GM10248 (cell line): ENCODE measurements at places on chromosomes 7 and 10.

DNA sequence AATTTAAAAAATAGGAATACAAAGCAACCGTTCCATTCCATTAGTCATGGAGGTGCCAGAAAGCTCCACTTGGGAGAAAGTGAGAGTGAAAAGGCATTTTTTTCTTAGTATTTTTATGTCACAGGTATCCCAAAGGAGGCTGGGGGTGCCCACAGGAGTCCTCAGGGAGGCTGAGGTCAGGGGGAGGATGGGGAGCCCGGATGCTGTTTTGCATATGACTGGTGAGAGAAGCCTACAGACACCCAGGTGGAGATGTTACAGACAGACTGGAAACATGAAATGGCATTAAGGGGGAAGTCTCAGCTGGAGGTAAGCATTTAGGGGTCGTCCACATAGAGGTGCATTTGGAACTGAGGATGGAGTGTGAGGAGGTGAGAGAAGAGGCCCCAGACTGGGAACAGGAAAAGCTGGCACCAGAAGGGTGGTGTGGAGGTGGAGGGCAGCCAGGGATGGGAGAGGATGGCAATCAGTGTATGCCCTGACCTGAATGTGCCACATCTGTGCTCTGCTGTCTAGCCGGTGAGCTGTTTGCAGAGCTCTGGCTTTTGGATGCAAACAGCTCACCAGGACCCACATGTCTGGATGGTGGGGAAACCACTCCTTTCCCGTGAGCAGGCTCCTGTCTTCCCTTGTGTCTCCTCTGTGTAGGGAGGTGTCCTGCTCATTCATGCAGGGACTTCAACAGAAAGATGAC, 101.1 kb downstream of the RAMP3 start:
- DNase-seq, result no peak

DNA sequence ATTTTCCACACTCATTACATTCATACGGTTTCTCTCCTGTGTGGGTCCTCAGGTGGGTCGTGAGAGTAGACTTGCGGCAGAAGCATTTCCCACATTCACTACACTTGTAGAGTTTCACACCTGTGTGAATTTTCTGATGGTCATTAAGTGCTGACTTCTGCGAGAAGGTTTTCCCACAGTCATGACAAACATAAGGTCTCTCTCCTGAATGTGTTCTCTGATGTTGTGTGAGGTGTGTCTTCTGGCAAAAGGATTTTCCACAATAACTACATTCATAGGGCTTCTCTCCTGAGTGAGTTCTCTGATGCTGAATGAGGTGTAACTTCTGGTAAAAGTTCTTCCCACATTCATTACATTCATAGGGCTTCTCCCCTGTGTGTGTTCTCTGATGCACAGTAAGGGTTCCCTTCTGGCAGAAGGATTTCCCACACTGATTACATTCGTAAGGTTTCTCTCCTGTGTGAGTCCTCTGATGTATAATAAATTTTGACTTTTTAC, 15.1 kb downstream of the ZNF12 start:
- DNase-seq, result no peak

DNA sequence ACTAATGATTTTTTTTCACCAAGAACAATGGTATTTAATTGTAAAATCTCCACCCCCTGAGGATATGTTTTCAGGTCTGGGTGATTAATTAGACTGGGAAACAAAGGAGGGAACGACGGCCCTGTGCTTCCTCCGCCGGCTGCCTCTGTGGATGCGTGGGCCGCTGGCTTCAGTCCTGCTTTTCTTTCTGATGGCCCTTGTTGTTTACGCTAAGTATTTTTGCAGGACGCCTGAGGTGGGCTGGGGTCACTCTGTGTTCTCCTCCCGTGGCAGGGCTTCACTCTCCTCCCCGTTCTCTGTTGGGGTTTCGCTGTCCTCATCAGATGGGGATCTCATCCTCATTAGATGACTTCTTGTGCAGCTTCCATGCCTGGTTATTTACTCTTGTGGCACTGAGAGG, 5.2 kb upstream of the ACBD5 start:
- DNase-seq, result no peak

GRCh38 chr10:126496771-126497545, 108.7 kb upstream of the ADAM12 start:
- no peak for DNase-seq

GRCh38 chr10:115572740-115573455, 479.7 kb downstream of the ATRNL1 start:
- DNase-seq, result peak; percentile 8

GRCh38 chr10:103599211-103599610, 105.7 kb downstream of the NEURL1 start:
- DNase-seq, result no peak

GRCh38 chr7:98988641-98989040, 110.3 kb downstream of the TRRAP start:
- no peak for DNase-seq

DNA sequence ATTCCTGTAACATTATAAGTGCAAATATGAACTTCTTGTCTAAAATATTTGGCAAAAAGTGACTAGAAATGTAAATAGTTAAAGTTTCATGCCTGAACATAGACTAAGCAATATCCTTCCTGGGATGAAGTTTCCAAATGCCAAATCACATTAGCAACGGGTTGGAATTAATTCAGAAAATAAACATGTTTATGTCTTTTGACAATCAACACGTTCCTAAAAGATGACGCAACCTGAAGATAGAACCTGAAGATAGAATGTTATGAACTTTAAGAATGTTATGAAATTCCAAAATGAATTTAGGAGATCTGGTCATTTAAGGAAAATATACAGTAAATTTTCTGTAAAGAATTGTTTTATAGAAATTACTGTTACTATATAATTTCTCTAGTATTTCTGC, 9.2 kb downstream of the LAMB4 start:
- no peak for DNase-seq

- DNase-seq, result no peak
Measured at GRCh38 chr10:80684259-80684658, 146.6 kb downstream of the SH2D4B start.

GRCh38 chr7:28447071-28447470, 34.8 kb downstream of the CREB5 start:
- DNase-seq, result no peak

DNA sequence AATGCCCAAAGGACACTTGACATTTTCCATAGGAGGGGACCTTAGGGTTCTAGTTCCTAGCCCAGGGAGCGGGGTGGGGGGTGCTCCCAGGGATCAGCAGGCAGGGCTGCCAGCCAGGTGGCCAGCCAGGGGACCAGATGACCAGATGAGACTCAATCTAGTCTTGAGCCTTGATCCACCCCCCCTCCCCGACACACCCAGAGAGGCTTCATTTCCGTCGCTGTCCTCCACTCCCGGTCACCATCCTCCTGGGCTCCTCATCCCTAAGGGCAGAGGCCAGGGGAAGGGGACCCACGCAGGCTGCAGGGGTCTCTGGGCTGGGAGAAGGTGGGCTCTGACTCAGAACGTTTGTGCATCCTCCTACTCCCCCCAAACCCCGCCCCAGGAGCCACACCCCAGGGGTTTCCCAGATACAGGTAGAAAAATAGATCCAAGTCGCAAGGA, 1.0 kb downstream of the STX1A start:
- DNase-seq, result no peak

GRCh38 chr7:39910108-39910869, 39.8 kb upstream of the CDK13 start:
- DNase-seq, result no peak

DNA sequence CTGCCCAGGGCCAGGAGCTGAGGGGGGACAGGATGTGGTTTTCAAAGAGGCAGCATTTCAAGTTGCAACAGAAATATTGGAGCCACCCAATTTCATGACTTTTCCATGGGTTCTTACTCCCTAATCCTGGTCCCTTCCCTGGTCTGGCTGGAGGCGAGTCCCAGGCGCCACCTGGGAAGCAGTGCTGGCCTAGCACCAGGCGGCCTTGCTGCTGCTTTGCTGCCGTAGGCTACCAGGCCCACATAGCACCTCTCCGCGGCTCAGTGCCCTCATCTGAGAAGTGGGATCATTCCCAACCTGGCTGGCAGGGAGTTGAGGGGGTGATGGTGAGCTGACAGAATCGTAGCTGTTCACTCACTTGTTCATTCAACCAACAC, 33.7 kb downstream of the ZMIZ1 start:
- DNase-seq, result no peak

DNA sequence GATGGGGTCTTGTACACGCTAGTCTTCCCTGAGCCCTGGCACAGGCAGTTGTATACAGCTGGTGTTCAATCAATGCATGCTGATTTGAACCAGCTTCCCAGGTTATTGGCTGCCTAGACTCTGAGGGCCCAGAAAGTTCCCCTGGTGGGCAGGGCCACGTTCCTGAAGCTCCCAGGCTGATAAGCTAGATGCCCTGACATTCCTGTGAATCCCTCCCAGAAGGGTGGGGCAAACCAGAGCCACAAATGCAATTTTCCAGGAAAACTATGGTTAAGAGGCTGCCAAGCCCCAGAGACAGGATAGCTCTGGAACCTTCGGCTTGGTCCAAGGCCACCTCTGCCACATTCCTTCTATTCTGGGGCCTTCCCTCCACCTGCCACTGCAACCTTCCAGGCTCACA, 78.2 kb downstream of the FAM53B start:
- no peak for DNase-seq

DNA sequence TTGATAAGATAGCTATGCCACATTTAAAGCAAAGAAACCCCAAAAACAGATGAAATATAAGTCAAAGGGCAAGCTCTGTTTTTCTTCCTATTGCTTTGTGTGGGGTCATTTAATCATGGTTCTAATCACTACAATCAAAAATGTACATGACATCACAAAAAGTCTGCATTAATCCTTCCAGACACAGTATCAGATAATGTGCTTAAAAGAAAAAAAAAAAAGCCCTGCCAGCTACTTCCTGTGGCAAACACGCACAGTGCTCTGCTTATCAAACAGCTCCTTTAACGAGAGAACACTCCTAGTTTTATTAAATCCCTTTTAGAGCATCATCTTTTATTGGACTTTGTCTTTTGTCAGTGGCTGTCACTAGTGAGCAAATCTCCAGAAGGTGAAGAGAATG, 1005.8 kb downstream of the GATA3 start:
- no peak for DNase-seq

GRCh38 chr7:19775578-19775977, 2.2 kb upstream of the TMEM196 start:
- DNase-seq, result no peak

DNA sequence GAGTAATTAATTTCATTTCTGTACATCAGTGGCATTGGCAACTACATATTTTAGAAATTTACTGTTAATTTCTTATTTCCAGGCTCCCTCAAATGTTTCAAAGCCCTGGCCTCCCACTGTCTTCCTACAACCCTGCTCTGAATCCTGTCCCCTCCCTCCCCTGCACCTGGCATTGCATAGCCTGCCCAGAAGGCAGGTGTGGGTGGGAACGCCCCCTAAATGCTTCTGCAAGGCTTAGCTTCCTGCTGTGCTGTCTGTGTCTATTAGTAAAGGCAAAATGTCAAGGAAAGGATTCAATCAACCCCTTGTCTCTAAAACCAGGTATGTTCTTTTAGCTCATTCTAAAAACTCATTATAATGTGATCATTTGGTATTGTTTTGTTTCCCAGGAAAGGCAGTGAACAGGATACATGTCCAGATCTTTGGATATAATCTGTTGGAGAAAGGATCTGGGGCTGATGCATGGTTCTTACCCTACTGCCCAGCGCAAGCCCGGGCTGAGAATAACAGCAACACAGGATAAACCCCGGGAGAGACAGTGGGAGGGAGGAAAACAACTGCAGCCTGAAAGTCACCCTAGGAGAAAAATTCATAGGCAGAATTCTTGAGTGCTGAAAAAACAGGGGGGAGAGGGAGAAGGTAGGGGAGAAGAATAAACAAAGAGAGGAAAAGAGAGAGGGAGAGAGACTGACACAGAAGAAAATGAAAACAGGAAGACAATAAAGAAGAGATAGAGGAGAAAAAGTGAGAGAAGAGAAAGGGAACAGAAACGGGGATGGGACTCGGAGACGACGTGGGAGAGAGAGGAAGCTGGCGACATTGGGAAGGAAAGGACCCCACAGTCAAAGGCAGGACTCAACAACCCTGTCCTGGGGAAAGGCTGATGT, 589 bp downstream of the ZNF488 start:
- no peak for DNase-seq

DNA sequence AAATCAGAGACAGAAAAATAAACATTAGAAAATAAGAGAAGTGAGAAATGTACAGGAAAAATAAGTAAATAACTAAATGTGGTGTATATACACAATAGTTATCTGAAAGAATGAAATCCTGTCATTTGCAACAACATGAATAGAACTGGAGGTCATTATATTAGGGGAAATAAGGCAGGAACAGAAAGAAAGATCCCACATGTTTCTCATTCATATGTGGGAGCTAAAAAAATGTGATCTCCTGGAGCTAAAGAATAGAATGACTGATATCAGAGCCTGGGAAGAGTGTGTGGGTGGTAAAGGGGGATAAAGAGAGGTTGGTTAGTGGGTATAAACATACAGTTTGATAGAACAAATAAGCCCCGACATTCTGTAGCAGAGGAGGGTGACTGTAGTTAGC, 27.3 kb downstream of the PLXDC2 start:
- DNase-seq, result no peak

- DNase-seq, result no peak
Measured at GRCh38 chr10:71081229-71081560, 131.2 kb upstream of the UNC5B start.

DNA sequence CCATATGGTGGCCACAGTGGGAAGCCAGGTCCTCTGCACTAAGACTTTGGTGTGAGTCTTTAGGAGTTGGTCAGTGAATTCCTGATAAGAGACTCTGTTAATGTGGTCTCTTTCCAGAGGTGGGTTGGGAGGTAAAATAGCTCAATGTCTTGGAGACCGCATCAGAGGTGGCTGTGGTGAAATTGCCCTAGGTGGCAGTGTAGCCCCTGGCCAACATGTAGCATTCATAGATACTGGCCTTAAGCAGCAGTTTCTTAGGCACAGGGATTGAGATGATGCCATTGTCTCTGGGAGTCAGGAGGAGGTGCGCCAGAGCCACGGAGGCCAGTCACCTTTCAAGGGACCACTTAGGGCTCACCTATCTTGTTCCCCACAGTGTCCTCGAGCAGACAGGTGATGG, 202.8 kb downstream of the CREB5 start:
- no peak for DNase-seq

DNA sequence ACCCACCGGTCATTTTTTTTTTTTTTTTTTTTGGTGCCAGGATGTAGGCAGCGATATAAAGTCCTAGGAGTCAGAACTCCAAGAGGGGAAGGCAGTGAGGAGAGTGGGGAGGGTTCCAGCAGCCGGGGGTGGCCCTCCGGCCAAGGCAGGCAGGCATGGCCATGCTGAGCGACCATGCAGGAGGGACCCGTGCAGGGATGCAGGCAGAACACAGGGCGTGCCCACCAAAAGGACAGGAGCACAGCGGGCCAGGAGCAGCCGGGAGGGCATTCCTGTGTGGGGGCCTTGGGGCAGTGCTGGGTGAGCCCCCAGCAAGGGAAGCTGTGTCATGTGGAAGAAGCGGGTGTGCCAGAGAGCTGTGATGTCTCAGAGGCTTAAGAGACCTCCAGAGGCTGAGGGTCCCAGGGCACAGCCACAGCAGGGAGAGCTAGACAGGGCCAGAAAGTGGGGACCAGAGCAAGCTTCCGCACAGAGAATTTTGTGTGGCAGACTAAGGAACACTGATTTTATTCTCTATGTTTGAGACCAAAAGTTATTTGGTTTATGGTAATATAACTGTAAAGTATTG, 5.7 kb downstream of the ZFAND2A start:
- DNase-seq, result no peak

- no peak for DNase-seq
Measured at GRCh38 chr7:141679014-141679413, 23.0 kb downstream of the DENND11 start.

- no peak for DNase-seq
Measured at GRCh38 chr10:97416565-97416964, 9.4 kb upstream of the PGAM1 start.

- no peak for DNase-seq
Measured at GRCh38 chr7:69946901-69947300, 348.6 kb downstream of the AUTS2 start.

GRCh38 chr7:108181073-108181985, 51.2 kb upstream of the LAMB4 start:
- peak; percentile 26 for DNase-seq
